ENCODE measurements at places on chromosomes 4 and X. TPM values are rescaled to one million over a fixed set of nuclear protein-coding genes. Genes with fewer than 3 reads are reported as not detected.

DNA sequence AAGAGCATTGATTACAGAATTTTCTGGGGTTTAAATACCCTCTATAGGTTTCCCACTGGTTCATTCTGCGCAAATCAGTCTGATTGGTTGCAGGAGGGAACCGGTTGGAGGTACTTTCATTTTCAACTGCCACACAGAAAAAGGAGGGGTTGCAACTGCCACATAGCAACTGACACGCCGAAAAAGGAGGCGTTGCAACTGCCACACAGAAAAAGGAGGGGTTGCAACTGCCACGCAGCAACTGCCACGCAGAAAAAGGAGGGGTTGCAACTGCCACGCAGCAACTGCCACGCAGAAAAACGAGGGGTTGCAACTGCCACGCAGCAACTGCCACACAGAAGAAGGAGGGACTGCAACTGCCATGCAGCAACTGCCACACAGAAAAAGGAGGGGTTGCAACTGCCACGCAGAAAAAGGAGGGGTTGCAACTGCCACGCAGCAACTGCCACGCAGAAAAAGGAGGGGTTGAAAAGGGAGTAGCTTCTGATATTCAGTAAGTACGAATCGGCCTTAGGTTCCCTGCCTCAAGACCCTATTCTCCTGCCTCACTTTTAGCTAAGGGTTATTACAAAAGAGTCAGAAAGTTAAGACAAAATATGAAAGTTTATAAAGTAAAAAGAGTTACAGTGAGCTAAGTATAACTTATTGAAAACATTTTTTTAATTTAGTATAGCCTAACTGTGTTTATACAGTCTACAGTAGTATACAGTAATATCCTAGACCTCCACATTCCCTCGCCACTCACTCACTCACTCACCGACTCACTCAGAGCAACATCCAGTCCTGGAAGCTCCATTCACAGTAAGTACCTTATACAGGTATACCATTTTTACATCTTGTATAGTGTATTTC is 431.8 kb downstream of the KCTD8 start:
- no peak for DNase-seq

DNA sequence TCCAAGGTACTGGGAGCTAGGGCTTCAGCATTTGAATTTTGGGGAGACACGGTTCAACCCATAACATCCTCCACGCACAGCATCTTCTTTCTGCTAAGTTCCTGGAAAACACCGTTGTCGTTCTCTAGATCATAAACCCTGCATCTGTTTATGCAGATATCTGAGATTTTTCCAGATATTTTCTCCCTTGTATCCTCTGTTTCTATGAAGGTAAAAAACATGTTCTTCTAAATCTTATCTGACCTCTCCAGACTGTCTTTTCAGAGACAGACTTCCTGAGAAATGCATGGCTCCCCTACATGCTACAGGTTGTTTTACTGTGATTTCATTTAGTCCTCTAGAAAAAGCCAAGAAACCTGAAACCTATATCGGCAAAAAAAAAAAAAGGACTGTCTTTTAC is 152.3 kb upstream of the KLF3 start:
- DNase-seq, result no peak

GRCh38 chrX:28757290-28757689 is 170.0 kb downstream of the IL1RAPL1 start:
- DNase-seq, result no peak

DNA sequence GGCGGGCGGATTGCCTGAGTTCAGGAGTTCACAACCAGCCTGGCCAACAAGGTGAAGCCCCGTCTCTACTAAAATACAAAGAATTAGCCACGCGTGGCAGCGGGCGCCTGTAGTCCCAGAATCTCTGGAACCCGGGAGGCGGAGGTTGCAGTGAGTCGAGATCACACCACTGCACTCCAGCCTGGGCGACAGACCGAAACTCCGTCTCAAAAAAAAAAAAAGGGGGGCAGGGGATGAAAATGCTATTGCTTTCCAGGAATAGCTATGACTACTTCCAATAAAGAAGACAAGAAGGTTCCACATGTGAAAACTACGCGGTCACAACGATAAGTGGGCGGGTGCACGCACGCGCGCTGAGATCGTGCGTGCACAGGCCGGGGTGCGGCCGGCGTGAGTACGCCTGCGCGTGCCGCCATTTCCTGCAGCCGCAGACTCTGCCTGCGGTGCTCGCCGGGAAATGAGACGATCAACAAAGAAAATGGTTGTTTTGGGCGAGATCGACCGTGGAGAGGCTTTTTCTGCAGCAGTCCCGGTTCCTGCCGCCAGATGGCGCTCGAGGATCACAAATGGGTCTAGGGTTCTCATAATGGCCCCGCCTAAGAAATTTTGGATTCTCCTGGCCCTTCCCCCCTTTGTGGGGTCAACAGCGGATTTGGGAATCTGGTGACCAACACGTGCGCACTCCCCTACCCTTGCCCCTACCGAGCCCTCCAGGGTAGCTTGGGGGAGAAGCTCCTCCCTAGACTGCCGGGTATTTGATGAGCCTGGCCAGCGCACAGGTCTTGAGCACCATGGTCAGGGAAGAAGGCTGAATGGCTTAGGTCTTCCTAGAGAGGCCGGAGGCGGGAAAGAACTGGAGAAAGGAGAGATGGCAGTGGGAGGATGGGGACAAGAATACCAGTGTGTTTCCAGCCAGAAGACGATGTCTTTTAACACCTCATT is 35.1 kb downstream of the PNMA5 start:
- DNase-seq, result peak; percentile 92

DNA sequence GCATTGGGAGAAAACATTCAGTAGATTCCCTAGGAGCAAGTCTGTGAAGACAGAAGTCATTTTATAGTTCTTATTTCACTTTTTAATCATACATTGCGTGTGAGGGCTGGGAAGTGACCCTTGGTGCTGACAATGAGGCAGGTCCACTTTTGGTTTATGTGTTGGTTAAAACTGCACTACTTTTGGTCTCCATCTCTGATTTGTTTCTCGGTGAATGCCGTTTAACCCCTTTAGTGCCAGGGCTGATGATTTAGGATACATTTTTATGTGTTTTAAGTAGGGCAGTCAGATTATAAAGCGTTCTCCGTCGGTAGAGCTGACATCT is 110.4 kb downstream of the AFF1 start:
- no peak for DNase-seq

Gene TCEAL7
- total RNA-seq, result 6.4 TPM

Data from cardiac septum (tissue), 1 donor.